ENCODE measurements at places on chromosomes 12 and 14.

- no peak for DNase-seq
Measured at GRCh38 chr14:67492538-67492937, 4.0 kb upstream of the TMEM229B start.

DNA sequence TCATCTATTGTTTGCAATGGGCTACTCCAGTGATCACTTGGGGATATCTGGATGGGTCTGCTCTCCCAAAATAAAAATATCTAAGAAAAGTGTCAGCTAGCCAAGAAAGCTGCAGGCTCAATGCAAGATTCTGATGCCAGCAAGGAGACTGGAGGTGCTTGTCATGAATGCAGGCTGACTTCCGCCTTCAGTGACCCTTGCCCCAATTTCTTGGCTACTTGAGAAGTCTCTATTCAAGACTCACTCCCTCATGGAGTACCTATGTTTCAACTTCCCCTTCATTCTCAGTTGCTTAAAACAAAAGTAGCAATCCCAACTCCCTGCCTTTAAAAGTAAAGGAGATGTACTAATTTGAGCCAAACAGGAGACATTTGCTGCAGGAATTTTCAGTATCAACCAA lies 123.9 kb downstream of the GPR65 start:
- no peak for DNase-seq

GRCh38 chr14:100950024-100950423 lies 46.5 kb upstream of the RTL1 start:
- DNase-seq, result no peak

- no peak for DNase-seq
Measured at GRCh38 chr12:102609996-102610395, 129.6 kb upstream of the IGF1 start.

- no peak for DNase-seq
Measured at GRCh38 chr12:27480016-27480415, 33.5 kb downstream of the SMCO2 start.

GRCh38 chr14:92585981-92586937 lies 72.7 kb downstream of the RIN3 start:
- DNase-seq, result peak; percentile 84
